Motor neuron (in vitro differentiated cells): ENCODE measurements at places on chromosomes 4 and X.

DNA sequence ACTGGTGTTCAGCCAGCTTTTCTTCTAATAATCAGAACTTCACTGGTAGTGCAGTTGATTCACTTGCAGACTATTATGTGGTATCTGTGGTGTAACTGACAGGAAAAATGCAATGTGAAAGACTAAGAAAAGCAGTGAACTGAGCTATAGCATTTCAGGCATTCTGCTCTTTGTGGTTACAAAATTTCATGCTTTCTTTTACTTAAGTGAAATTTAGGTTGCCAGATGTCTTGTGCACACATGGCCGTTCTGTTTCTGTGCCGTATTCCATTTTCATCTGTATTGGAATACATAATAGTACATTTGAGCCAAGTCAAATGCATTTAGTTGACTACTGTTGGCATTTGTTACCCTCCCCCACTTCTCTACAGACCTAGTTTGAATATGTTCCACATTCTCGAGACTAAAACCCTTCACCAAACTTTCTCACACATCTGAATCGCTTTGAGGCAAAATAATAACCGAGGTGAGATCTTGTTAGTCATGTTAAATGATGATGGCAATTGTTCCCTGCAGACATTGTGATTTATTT is 8.2 kb downstream of the RTL3 start:
- peak; percentile 12 for ATAC-seq

GRCh38 chr4:48924416-48924815 is 17.8 kb upstream of the OCIAD2 start:
- no peak for ATAC-seq

DNA sequence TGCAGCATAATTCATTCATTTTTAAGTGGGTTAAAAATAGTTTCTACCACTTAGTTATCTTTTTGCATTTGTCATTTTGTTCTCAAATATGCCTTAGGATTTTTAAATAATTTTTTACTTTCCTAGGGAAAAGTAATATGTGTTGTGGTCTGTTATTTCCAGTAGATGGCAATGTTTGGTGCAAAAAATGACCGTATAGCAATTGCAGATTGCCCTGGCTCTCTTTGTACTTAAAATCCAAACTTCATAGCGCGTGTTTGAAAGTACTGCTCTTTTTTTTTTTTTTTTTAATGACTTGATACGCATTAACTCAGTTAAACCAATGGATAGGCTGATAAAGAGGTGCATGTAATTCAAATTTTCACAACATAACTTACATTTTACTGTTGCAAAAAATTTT is 74.4 kb upstream of the RBMX start:
- ATAC-seq = no peak

DNA sequence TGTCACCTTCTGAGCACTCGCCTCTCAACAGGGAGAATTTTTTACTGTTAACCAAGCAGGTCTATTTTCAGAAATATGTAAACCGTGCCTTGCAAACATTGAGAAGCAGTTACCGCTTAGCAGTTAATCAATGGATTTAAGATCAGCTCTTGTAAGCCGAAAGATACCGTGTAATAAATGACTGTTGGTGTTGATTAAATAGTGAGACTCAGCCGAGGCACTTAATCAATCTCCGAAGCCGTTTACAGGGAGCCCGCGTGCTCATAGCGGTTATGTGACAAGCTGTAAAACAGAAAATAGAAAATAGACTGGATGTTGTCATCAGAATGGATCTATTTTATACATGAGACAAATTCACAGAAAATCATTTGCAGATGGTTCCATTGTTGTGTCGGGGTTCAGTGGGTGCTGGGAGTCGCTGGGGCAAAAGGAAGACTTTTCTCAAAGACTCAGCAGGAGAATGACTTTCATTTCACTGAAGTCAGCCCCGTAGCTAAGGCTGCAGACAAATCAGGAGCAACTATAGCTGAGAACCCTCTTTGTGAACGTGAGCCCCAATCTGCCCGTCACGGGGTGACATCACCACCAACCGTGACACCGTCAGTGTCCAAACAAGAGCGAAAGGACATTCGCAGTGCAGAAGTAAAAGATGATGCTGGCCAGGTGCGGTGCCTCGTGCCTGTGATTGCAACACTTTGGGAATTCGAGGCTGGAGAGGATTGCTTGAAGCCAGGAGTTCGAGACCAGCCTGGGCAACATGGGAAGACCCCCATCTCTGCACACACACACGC is 275.3 kb downstream of the CRLF2 start:
- ATAC-seq = no peak

- ATAC-seq = no peak
These were observed 221.7 kb downstream of the APBB2 start for GRCh38 chr4:40992472-40993295.

DNA sequence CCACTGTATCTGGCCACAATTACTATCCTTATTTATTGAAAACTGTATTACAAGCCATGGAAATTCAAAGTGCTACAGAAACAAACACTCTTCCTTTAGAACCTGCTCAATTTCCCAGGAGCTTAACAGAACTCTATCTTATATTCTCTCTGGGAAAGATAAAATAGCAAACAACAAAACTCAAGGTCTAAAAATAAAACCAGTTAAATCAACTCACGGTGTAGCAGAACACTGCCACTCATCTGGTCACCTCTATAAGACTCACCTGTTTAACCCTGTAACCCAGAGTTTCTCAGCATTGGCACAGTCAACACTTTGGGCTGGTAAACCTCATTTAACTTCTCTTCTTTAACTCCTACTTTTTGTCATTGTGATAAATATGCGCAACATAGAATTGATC is 348.9 kb downstream of the DCHS2 start:
- ATAC-seq = no peak

DNA sequence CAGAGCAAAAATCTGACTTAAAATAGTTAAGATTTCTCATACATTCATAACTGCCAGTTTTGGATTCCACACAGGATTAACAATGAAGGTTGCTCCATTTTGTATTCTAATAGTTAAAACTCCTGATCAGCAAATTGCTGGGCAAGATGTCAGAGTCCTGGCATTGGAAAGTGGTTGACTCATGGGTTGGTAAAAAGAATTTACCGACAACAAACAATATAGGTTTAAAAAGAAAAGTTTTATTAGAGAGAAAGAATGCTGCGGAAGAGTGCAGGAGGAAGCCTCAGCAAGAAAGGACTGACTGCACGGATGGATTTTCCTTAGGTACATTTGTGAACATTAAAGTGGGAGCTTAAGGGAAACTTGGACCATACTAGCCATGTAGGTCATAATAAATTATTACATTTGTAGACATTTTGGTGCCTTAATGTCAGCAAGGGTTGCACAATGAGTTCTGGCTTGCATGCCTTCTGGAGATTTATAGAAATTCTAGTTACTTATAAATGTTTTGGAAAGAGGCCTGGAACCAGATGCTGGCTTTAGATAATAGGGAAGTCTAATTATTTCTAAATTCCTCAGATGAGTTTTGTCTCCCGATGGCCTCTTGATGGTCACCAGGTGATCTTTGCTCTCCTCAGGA is 25.4 kb upstream of the IL2 start:
- ATAC-seq = no peak

GRCh38 chr4:126533146-126533805 is 1099.5 kb upstream of the INTU start:
- no peak for ATAC-seq

GRCh38 chr4:139813881-139814280 is 148.3 kb downstream of the MGST2 start:
- no peak for ATAC-seq

DNA sequence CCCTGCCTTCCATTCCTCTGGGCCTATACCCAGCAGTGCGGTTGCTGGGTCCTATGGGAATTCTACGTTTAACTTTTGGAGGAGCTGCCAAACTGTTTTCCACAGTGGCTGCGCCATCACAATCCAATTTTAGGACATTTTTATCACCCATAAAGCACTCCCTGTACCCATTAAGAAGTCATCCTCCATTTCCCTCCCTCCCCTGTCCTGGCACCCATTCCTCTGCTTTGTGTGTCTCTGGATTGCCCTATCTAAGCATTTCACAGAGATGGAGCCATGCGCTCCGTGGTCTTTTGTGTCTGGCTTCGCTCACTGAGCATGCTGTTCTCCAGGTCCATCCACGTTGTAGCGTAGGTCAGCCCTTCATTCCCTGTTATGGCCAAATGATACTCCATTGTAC is 1.7 kb upstream of the OPN1LW start:
- ATAC-seq = no peak

DNA sequence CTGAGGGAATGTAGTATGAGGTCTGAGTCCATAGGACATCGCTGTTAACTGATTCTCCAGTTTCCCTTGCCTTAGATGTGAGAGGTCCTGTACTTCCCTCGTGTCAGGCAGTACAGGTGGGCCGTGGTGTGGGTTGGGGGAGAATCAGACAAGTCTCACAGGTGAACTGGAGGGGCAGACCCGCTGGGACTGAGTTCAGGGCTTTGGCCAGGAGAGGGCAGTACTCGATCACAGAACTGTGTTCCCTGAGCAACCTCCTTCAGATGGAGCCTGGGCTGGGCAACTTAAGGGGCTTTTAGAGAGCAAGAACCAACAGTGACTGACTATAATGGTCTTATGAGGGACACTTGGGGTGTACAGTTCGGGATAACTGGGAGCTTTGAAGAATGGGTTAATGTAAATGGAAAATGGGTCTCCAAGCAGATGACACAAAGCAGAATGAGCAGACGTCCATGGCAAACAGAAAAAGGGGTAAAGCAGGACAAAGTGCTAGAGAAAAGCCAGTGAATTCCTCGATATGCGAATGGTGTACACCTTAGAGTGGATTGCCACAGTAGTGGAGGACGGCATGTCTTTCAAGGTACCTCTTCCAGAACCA is 83.6 kb downstream of the CCNG2 start:
- peak; percentile 47 for ATAC-seq

DNA sequence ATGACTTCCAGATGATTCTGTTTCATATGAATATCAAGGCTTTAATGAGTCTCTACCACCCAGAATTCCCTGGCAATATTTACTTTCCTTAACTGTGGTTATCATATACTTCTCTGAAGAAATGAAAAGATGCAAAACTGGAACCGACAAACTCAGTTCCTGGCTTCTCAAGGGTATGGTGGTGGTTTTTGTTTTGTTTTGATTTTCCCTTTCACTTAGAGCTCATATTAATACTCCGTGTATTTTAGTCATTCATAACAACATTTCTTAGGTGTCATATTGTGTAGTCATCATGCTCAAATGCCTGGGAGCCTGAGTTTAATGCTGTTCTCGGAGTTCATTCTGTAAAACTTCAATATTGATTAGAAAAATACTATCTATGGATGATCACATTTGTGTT is 665 bp downstream of the TRPC5OS start:
- no peak for ATAC-seq

DNA sequence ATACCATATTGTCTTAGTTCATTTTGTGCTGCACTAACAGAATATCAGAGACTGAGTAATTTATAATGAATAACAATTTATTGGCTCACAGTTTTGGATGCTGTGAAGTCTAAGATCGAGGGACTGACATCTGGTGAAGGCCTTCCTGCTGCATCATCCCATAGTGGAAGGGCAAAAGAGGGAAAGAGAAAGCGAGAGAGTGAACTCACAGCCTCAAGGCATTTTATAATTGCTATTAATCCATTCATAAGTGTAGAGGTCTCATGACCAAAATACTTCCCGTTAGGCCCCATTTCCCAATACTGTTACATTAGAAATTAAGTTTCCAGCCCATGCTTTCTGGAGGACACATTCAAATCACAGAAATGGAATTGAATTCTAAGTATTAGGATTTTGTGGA is 554.4 kb downstream of the TRAM1L1 start:
- ATAC-seq = no peak

- no peak for ATAC-seq
These were observed 882.4 kb downstream of the C4orf33 start for GRCh38 chr4:129978315-129978714.

DNA sequence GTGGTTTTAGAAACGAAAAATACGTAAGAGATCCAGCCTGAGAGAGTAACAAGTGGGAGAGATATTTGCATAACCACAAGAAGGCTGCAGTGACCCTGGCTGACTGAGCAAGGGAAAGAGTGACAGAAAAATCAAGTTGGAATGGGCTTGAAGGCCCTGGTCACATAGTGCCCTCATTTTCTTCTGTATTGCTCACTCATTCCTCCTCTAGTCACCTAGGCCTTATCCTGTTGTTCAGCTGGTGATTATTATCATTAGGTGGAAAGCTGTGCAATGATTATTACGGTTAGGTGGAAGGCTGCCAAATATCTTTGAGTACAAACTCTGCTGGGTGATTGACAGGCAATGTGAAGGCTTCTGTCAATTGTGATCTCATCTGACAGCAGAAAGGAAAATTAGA is 2384.1 kb downstream of the PCDH7 start:
- ATAC-seq = no peak

GRCh38 chrX:23952984-23953907 is 45.4 kb downstream of the CXorf58 start:
- no peak for ATAC-seq

DNA sequence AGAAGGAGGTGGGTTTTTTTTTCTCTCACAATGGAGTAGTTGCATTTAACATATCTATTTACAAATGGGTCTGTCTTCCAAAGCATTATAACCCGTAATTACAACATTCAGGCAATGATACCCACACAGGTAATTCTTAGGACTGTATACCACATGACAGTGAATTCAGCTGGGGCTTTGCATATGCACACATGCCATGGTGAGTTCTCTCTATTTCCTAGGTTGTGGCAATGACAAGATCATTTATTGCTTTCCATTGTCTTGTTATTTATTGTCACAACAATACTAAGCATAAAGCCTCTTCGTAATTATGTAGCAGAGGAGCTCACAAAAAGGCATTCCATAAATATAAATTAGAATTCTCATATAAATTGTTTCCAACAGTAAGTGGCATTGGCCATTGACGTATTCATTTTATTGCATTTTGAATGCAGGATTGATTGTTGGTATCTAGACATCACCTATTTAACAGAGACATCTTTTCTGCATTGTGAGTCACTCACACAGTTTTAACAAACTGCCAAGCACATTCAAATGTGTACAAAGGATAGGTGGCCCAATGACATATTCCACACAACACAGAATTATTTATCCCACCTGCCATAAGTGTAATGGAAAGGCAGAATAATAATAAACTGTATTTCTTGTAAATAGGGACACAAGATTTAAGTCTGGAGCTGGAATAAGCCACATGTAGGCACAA is 390.7 kb upstream of the GALNT7 start:
- ATAC-seq = peak; percentile 83

DNA sequence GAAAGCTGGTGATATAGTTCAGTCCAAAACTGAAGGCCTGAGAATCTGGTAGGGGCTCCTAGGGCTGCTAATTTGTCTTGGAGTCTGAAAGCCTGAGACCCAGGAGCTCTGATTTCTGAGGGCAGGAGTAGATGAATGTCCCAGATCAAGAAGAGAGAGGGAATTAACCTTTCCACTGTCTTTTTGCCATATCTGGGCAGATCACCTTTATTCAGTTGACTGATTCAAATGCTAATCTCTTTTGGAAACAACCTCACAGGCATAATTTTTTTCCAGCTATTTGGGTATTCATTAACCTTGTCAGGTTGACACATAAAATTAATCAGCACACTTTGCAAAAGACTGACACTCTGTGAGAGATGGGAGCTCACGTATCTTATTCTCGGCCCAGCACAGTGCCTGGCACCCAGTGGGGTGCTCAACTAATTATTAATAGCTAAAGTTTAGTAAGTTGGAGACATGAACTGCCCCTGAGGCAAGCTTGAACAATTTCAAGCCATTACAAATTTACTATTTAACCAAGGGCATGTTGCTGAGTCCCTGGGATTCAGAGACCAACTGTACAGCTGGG is 114.3 kb downstream of the CPEB2 start:
- no peak for ATAC-seq
